ENCODE measurements at places on chromosomes 13 and 19.

DNA sequence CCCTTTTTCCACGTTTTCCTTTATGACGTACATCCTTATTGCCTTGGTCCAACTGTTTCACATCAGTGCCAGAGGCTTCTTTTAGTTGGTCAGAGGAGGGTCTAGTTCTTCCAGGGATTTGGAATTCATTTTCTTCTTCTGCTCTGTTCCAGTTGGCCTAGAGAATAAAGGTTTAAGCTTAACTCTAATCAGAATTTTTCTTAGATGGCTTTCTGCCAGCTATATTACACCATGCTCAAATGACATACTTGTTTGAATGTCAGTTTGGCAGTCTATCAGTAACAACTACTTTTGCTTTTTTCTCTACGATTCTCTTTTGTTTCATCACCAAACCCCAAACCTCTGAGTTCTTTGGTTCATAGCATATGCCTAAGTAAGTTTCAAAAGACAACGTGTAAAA lies 16.8 kb downstream of the SPART start:
- DNase-seq = no peak

DNA sequence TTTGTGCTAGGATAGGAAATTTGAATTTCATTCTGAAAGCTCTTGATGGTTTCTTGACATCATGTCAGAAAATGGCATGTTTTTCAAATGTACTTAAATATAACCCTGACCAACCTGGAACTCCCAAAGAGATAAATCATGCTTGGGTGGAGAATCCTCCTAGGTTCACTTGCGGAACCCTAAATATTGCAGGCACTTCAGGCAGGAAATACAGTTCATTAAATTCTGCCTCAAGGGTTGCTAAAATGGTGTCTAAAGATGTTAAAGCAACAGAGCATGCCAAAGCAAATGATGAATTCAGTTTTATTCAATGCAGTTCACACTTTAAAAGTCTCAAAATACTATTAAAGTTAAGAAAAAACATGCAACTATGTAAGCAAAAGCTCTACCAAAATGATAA lies 415.9 kb downstream of the SLITRK6 start:
- DNase-seq = no peak

- no peak for DNase-seq
Measured at GRCh38 chr13:75372923-75373841, 108.8 kb downstream of the TBC1D4 start.

GRCh38 chr13:74819549-74819948 lies 662.4 kb downstream of the TBC1D4 start:
- DNase-seq = no peak

- no peak for DNase-seq
Measured at GRCh38 chr13:92573467-92574057, 653.0 kb upstream of the GPC6 start.

GRCh38 chr13:32415019-32415418 lies 12.9 kb downstream of the N4BP2L1 start:
- no peak for DNase-seq

DNA sequence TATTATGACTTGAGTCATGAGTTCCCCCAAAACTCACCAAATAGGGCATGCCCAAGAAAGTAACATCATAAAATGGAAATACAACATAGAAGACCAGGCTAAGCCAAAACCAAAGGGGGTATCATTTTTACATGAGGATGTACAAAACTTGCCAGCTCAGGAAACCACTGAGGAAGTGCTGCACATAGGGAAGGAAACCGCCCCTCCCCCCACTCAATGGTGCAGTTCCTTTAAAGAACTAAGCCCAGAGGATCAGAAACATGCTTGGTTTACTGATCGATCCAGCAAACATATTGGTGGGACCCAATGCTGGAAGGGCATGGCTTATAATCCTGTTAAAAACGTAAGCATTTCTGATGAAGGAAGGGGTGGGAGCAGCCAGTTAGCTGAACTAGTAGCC lies 4.2 kb upstream of the ZNF486 start:
- DNase-seq = no peak

DNA sequence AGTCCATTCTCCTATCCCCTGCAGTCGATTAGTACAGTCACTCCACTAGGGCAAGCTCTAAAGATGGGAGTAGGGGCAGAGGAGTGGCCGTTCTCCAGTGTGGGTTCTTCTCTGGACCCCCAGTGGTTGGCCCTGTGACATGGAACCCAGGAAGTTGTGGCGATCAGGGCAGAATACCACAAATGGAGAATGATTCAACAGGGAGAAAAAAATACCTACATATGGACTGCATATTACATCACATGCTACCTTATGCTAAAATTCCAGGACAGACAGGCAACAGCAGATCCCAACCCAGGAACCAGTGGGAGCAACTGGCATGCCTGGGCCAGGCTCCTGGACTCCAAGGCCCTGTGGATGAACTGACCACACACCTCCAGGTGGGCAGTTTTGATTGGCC lies 20.4 kb downstream of the POU2F2 start:
- DNase-seq = no peak

- peak; percentile 46 for DNase-seq
Measured at GRCh38 chr19:53906211-53907192, 2.6 kb upstream of the CACNG7 start.

GRCh38 chr19:2719920-2720776 lies 1.0 kb downstream of the DIRAS1 start:
- DNase-seq = no peak

GRCh38 chr19:46674416-46675178 lies 13.6 kb upstream of the DACT3 start:
- DNase-seq = no peak

- no peak for DNase-seq
Measured at GRCh38 chr13:49638030-49638743, 9.9 kb downstream of the ARL11 start.

GRCh38 chr19:51137792-51138425 lies 4.2 kb upstream of the SIGLEC7 start:
- no peak for DNase-seq

- DNase-seq = no peak
Measured at GRCh38 chr13:49814551-49815270, 22.2 kb upstream of the KPNA3 start.

DNA sequence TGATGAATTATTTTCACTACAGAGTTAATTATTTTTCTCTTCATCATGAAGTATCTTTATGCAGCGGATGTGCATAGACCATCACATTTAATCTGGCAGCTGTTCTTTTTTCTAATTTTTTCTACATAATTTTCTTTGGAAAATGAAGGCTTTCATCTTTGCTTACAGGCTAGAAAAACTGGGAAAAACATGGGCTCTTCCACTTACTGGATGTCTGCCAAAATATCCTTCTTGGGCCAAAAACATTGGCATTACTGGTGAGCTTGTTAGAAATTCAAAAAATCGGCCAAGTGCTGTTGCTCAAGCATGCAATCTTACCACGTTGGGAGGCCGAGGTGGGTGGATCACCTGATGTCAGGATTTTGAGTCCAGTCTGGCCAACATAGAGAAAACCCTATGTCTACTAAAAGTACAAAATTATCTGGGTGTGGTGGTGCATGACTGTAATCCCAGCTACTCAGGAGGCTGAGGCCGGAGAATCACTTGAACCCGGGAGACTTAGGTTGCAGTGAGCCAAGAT lies 176.8 kb downstream of the ZNF737 start:
- DNase-seq = no peak

DNA sequence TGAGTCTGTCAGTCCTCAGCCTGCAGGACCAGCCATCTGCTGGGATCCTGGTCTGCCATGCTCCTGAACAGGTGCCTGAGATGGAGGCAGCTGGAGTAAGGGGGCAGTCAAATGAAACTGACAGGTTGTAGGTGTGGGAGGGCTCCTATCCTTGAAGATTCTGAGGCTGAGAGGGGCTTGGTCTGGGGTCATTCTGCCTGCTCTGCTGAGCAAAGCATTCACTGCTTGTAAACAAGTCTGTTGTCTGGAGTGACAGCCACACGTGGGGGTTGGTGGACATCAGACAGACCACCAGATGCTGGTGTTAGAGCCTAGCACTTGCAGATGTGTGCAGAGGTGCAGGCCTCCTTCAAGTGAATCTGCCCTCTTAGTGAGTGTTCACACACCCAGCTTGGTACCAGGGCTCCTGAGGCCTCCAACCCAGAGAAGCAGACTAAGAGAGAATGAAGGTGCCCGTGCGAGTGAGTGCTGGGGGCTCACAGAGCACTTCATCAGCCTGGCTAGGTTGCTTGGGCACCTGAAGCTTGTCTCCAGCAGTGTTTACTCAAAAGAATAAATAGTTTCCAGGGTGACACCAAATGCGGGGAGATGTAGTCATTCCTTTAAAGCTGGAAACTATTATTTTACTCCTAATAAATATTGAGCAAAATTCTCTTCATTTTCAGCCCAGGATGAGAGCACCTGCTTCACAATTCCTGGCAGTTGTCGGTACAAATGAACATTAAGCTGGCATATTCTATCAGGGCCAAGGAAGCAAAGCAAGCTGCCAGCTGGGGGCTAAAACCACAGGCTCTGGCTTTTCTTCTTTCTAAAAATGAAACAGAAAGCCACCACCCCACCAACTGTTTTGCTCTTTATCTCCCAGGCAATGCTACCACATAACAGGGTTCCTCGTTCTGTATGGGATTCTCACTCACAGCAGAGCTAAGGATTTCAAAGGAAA lies 82.3 kb downstream of the RNASEH2B start:
- no peak for DNase-seq

- no peak for DNase-seq
Measured at GRCh38 chr13:33730619-33731018, 87.3 kb upstream of the RFC3 start.

GRCh38 chr19:531753-532560 lies at the start of gene CDC34:
Gene CDC34, plus strand, starts transcription at chr19:531760. Its CDS starts 172 bp downstream, at chr19:531932.
- no peak for DNase-seq

- DNase-seq = no peak
Measured at GRCh38 chr13:70662231-70662940, 554.1 kb upstream of the KLHL1 start.

- no peak for DNase-seq
Measured at GRCh38 chr13:28976195-28976594, 156.1 kb downstream of the MTUS2 start.

DNA sequence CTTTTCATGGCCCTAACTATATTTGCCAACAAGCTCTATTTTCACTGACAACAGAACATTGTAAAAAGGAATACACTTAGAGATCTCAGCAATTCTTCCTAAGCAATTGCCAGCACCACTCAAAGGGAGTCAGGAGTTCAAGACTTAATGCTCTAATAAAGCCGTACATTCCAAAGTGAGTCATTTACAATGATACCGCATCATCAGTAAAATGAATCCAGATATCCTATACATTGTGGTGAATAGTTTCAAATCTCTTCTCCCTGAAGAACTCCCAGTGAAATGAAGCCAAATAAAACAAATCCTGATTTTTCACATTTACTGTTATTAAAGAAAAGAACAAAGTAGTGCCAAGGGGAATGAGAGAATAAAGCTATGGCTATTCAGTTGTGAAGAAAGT lies 2898.7 kb upstream of the PCDH20 start:
- no peak for DNase-seq

DNA sequence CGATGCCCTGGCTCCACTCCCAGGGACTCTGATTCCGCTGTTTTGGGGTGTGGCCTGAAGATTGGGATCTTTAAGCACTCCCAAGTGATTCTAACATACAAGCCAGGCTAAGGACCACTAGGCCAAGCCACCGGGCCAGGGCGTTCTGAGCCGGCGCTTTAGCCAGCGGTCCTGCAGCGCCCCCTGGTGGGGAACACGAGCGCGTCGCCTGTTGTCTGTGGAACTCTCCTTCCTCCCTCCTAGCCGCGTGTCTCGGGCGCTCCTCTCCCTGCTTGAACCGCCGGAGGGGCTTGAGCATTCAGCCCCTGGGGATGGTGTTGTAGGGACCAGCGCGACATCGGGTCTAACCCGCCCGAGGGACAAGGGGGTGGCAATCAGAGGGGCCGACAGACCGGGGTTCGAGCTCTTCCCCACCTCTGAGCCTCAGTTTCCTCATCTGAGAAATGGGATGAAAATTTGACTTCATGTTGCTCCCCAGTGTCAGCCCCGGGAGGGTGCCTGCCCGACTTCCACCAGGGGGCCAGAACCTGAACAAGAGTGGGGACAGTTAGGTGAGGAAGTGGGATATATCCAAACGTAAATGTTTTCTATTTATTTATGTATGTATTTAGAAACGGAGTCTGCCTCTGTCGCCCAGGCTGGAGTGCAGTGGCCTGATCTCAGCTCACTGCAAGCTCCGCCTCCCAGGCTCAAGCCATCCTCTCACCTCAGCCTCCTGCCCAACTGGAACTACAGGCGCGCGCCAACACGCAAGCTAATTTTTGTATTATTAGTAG lies 18.0 kb upstream of the PNMA8B start:
- no peak for DNase-seq

DNA sequence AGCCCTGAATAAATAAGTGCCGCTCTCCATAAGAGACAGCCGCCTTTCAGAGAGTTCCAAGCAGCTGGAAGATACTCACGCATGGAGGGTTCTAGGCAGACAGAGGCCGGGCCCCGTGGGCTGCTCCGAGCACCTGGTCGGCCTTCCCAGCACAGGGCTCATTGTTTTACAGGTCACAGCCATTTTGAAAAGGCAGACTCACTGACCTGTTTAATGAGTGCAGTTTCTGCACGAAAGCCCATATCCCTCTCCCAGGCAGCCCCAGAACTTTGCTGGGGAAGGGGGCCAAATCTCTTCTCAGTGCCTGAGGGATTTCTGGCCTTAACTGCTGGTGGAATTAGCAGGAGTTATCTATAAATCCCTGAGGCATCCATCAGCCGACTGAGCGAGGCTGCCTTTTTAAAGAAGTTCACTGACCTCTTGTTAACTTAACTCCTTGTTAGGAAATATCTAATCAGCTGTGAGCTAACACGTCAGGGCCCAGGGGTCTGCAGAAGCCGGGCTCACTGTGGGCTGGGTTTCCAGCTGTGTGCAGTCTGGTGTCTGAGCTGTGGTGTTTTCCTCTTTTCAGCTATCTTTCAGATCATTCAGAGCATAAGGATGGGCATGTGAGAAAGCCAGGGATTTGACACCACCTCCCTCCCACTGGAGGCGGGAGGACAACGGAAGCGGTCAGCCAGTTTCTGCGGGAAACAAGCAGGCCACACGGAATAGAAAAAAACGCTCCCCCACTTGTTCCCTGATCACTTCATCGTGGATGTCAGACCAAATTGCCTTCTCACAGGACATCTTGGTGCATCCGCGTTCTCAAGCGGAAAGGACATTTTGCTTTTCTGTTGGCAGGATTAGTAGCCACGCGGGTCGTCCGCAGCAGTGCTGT lies 23.3 kb downstream of the SERP2 start:
- no peak for DNase-seq

DNA sequence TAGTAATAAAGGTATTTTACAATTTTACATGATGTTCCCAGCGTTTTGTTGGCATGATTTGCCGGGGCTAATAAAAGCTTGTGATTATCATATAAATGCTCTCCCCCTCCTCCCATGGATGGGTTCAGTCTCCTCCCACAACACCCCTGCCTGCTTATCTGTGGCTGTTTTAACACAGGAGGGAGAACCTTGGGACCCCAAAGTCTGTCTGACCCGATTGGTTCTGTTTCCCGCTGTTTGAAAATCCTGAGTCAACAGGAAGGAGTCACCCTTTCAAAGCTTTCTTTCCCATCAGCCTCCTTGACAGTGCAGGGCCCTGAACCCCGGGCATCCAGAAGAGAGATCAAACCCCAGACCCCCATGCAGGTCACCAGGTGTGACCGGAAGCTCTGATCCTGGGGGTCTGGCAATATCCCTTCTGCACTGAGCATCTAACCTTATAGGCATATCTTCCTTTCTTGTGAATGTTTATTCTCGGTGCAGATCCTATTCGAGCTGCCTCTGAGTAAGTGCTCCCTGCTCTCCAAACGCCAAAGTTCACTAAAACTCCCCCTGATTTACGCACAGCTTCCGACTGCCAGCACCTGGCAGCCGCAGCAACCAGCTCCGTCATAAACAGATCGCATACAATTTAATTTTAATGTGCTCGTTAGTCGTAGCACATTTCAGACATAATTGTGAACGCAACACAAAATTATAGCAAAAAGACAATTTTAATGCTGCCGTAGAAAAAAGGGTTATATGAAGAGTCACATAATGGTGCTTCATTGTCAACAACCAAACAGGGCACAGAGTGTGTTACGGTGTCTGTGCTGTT lies 74.8 kb downstream of the TSHZ3 start:
- no peak for DNase-seq
